CD4-positive, alpha-beta T cell treated with Interleukin-12 subunit alpha and Interleukin-12 subunit beta, for 1 hour (primary cell): ENCODE measurements at places on chromosomes 6 and 20.

- DNase-seq: no peak
Measured at GRCh38 chr6:26295691-26296555, 69.1 kb upstream of the BTN3A2 start.

GRCh38 chr6:37689381-37689780 lies 8.3 kb downstream of the MDGA1 start:
- no peak for DNase-seq

GRCh38 chr6:34386316-34387137 lies 5.9 kb downstream of the NUDT3 start:
- DNase-seq: no peak

DNA sequence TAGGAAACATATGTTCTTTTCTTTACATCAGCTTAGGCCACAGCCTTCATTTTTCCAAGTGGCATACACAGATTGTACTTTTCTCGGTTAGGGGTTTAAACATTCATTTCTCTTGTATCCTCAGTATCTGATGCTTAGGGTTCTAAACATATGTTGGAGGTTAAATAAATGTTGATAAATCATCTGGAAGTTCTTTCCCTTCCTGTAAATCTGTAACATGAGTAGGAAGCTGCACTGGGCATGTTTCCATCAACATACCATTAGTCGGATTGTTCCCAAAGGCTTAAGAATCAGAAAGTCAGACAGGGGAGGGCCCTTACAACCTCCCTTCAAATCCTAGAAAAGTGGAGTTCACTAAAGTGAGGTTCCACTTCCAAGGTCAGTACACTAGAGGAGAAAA lies 54.8 kb upstream of the BCLAF1 start:
- no peak for DNase-seq

- DNase-seq: peak; percentile 77
Measured at GRCh38 chr20:32358883-32359632, 927 bp downstream of the ASXL1 start.

DNA sequence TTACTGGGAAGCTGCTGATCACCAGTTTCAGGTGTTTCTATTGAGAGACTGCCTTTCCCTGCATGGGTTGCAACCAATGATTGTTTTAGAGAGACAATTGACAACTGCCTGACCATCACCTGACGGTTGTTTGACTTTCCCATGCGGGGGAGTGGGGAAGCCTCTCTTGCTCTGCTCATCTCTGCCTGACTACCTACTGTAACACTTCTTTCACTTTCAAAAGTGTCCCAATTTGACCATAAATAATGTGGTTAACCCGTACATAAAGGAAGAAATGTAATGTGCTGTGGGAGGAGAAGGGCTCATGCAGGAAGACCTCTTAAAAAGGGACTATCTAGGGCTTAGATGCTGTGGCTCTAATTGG lies 122.1 kb upstream of the PHACTR1 start:
- DNase-seq: no peak

DNA sequence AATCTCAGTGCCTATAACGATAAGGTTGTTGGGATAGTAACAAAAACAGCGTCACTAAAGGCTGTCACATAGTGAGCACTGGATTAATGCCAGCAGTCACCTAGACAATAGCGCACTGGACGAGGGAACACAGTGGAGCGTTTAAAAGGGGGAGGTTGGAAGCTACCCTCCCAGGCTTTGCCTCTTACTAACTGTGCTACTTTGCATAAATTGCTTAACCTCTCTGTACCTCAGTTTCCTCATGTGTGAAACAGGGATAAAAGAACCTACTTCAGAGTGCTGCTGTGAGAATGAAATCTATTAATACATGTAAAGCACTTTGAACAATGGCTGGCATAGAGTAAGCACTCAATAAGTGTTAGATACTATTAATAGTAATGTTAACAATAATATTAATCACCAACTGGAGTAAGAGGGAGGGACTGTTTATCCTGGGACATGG lies 10.5 kb downstream of the BCL2L1 start:
- DNase-seq: no peak

GRCh38 chr20:11170025-11170424 lies 496.2 kb upstream of the JAG1 start:
- no peak for DNase-seq

GRCh38 chr6:25435416-25435985 lies 156.3 kb downstream of the CARMIL1 start:
- DNase-seq: no peak

GRCh38 chr6:75285283-75285639 lies 669 bp upstream of the TMEM30A start:
- DNase-seq: no peak

GRCh38 chr6:4369616-4370015 lies 234.2 kb upstream of the ECI2 start:
- no peak for DNase-seq

GRCh38 chr6:140773276-140773675 lies 1359.4 kb upstream of the GJE1 start:
- no peak for DNase-seq

DNA sequence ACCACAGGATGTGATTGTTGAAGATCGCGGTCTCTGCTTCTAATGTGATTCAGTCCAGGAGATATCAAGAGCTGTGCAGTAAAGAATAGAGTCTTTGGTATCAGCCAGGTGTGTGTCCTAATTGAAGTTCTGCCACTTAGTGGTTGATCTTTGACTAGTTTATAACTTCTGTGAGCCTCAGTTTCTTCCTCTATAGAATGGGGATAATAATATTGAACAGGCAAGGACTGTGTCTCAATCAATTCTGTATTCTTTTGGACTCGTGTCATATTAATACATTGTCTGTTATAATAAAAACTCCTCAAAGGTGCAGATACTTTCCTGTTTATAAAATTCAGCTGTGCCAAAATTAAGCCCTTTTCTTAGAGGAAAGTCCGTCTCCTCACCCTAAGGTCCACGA lies 23.1 kb upstream of the NCOA6 start:
- DNase-seq: no peak

DNA sequence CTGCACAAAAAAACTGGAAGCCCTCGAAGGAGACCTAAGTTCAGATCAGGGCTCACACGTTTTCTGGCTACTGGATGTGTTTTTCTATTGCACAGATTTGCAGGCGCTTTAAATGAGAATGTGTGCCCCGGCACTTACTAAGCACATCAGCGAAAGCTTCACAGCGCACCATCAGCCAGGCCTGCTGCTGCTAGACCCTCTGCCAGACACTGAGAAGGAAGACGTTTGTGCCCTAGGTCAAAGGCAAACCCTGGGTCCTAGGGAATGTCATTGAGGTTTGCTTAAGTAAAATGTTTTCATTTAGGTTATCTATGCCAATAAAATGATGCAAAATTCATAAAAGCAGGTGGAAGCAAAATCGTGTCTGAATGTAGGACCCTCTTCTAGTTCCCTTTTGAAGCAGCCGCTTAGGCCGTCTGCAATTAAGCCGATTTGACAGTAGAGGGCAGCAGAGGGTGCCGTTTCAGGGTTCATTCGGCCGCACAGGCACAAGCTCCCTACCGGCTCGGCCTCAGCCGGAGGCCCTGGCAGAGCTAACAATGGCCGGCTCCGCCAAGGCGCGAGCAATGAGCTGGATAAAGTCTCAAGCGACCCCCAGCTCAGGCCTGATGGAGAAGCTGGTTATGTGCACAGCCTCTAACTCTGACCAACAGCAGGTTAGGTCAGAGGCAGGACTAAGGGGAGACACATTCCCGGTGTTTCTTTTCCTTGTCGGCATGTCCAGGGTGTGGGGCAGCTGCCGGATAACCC lies 107.2 kb upstream of the FOXA2 start:
- peak; percentile 37 for DNase-seq

GRCh38 chr20:18443886-18444285 lies 22.9 kb downstream of the DZANK1 start:
- no peak for DNase-seq

DNA sequence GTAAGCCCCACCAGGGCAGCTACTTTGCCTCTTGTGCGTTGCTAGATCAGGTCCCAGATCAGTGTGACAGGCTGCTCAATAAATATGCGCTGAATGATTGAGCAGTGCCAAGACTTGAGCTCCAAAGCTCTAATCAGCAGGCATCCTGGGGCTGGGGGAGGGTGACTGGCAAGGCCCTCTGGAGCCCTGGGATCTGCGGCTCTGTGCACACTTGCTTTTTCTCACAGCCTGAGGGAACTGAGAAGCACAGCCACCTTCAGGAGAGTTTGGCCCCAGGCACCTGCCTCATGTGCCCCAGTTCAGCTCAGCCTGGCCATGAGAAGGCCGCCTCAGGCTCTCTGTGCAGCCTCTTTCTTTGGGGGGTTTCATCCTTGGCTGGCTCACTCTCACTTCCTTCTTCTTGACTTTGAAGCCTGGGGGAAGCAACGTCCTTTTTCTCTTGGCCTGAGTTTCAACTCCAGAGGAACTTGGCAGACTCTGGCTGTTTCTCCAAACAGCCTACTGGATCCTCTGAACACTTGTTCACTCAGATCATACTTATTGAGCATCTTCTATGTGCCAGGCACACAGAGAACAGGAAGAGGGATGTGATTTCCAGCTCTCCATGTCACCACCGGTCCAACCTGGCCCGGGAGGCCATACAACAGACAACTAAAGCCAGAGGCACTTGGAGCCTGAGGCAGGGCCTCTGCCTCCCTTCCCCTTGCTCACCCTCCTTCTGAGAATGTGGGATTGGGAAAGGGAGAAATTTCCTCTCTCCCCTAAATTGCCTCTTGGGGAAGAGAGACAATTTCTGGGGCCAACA lies 114.0 kb downstream of the VEGFA start:
- no peak for DNase-seq

GRCh38 chr20:41300886-41301285 lies 16.6 kb downstream of the ZHX3 start:
- DNase-seq: no peak

- no peak for DNase-seq
Measured at GRCh38 chr6:53608396-53608795, 57.2 kb downstream of the KLHL31 start.

- DNase-seq: no peak
Measured at GRCh38 chr6:123803504-123804013, at the start of gene NKAIN2. TSS of gene NKAIN2 (plus strand) at chr6:123803865.

GRCh38 chr6:154251116-154251515 lies 105.5 kb downstream of the IPCEF1 start:
- no peak for DNase-seq

DNA sequence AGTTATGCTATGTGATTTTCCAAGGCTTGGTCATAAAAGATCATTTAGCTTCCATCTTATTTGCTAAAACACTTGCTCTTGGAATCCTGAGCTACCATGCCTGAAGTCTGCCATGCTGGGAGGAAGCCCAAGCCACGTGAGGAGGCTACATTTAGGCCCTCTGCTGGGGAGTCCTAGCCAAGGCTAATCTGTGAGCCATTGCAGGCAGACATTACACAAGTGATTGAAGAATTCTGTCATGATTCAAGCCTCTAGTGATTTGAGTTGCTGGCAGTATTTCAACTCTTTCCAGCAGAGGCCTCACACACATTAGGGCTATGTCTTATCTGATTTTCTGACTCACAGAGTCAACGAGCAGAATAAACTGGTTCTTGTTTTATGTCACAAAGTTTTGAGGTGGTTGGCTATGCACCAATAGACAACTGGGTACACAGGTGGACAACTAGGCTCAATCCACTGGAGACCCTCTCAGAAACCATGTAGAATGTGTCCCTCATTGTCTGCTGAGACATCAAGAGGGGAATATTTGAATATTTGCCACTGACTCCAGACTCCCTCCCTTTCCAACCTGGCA lies 227.2 kb upstream of the SULF2 start:
- DNase-seq: no peak

DNA sequence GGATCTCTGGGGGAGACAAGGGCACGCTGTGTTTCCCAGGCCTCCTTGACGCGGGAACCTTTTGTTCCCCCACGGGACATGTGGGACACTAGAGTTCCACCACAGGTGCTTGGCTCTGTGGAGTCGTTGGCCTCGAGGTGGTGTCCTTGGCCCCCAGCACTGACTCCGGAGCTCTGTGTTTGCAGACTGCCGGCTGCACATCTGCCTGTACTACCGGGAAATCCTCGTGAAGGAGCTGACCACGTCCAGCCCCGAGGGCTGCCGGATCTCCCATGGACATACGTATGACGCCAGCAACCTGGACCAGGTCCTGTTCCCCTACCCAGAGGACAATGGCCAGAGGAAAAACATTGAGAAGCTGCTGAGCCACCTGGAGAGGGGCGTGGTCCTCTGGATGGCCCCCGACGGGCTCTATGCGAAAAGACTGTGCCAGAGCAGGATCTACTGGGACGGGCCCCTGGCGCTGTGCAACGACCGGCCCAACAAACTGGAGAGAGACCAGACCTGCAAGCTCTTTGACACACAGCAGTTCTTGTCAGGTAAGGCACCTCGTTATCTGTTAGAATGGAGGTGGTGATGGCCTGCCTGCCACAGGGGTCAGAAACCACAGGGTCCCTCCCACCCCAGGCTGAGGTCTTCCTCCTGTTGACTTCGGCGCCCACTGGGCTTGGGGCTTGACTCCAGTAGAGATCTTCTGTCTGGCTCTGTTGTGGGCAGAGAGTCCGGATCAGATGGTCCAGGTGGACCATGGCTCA lies 9.9 kb downstream of the IRF4 start:
- DNase-seq: no peak

DNA sequence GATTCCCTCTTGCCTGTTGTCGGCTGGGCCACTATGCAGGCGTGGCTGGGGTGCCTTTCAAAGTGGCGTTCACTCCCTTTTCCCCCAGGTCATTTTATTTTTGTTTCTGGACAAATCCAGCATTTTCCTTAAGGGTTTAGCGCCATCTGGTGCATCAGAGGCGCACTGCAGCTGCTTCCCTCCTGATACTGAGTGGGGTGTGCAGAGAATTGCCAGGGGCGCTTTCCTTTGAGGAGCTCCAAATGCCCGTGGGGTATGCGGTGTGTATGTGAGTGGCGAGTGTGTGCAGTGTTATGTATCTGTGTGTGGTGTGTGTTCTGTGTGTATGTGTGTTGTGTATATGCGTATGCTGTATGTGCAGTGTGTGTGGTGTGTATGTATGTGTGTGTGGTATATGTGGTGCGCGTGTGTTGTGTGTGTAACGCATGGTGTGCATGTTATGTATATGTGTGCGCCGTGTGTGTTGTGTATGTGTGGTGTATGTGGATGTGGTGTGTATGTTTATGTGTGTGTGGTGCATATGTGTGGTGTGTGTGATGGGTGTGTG lies 100.1 kb upstream of the AGPAT4 start:
- peak; percentile 57 for DNase-seq

- no peak for DNase-seq
Measured at GRCh38 chr6:111784433-111784832, 88.8 kb downstream of the FYN start.

DNA sequence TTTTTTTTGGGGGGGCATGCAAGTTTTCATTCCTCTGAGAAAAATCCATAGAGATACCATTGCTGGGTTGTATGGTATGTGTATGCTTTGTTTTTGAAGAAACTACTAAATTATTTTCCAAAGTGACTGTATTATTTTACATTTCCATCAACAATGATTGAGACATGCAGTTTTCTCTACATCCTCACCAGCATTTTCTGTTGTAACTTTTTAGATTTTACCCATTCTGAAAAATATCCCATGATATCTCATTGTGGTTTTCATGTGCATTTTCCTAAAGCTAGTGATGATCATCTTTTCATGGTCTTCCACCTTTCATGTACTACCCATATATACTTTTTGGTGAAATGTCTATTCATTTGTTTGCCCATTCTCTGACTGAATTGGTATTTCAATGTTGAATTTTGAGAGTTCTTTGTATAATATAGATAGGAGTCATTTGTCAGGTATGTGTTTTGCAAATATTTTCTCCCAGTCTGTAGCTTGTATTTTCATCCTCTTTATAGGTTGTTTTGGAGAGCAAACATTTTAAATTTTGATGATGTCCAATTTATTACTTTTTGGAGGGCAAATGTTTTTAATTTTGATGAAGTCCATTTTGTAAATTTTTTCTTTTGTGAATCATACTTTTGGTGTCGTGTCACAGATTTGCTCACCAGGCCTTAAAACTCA lies 827.5 kb upstream of the CITED2 start:
- DNase-seq: no peak

GRCh38 chr6:124076336-124077048 lies 272.8 kb downstream of the NKAIN2 start:
- no peak for DNase-seq
